Stimulated activated CD8-positive, alpha-beta memory T cell treated with anti-CD3 and anti-CD28 coated beads, Interleukin-4, amount 100 ng/mL, for 1 hour (primary cell): ENCODE measurements at places on chromosomes 12 and 14.

- DNase-seq = no peak
These were observed 72.9 kb upstream of the C14orf180 start for GRCh38 chr14:104506461-104507253.

- no peak for DNase-seq
These were observed 210.4 kb downstream of the KIF26A start for GRCh38 chr14:104348741-104349140.

GRCh38 chr12:94705676-94706075, 55.3 kb upstream of the TMCC3 start:
- no peak for DNase-seq

GRCh38 chr14:98146416-98146815, 1125.6 kb downstream of the BCL11B start:
- DNase-seq = no peak

DNA sequence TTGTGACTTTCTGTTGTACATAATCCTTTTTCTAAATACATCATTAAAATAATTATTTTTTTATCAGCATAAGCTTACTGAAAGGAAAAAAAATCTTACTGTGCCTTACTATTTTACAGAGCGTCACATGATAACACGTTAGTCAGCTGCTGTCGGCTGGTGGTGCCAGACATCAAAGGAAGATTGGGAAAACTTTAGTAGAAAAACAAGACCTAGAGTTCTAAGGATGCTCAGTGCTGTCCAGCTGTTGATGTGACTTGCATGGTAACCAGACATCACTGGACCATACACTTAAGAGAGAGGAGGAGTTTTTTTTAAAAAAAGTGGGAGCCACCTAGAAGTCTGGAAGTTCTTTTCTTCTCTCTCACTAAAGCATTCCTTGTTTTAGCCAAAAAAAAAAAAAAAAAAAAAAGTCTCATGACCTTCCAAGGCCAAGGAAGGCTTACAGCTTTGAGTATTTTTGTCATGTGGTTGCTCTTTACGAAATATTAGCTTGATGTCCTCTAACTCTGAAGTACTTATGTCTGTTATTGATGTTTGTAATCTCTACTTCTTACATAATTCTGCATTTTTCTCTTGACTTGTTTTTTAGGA, 4.5 kb downstream of the RASSF8 start:
- no peak for DNase-seq

GRCh38 chr14:61107869-61108493, 126.9 kb downstream of the SLC38A6 start:
- DNase-seq = no peak

- DNase-seq = no peak
These were observed 23.7 kb downstream of the SPRING1 start for GRCh38 chr12:116714175-116714574.

DNA sequence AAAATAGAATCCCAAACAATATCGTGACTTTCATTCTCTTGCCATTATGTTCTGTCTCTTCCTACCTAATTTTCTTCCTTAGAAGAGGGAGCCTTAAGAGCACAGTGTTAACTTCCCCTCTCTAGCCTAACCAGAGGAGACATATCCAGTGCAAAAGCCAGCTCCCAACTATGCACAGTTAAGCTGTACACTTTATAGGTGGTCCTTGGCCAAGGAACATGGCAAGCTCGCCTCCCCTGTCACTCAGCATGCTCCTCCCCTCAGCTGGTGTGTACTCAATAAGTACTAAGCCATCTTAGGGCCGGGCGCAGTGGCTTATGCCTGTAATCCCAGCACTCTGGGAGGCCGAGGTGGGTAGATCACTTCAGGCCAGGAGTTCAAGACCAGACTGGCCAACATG, 255.1 kb upstream of the TMPO start:
- no peak for DNase-seq

DNA sequence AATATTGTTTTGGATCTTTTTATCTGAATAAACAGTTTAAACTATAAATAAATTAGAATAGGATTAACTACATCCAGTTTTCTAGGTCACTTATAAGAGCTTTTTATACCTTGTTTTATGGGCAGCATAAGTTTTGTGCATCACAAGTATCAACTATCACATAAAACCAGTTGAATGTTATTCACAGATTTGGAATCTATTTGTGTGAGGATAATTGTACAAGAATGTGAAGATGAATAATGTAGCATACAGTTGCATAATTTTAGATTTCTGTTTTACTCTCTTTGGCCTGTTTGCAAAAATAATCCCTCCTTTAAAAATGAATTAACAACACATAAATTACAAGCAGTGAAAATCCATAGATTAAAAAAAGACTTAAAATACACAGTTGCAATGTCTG, 88.8 kb downstream of the SCFD1 start:
- DNase-seq = no peak

DNA sequence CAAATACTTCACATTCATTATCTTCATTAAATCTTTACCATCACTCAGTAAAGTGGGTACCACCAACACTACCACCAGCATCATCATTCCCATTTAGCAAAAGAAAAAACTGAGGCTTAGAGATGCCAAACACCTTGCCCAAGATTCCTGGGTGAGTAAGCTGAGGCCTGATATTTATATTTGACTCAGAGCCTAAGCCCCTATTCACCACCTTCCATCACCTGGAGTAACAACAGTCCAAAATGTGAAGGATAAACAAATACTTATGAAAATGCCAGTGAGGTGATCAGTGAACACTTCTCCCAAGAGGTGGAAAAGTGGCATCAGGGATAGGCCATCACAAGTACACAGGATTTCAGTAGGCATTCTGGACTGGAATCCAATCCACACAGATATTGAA, 3.7 kb downstream of the SLC38A1 start:
- no peak for DNase-seq

- DNase-seq = no peak
These were observed 69.2 kb downstream of the RASSF3 start for GRCh38 chr12:64679487-64680001.

DNA sequence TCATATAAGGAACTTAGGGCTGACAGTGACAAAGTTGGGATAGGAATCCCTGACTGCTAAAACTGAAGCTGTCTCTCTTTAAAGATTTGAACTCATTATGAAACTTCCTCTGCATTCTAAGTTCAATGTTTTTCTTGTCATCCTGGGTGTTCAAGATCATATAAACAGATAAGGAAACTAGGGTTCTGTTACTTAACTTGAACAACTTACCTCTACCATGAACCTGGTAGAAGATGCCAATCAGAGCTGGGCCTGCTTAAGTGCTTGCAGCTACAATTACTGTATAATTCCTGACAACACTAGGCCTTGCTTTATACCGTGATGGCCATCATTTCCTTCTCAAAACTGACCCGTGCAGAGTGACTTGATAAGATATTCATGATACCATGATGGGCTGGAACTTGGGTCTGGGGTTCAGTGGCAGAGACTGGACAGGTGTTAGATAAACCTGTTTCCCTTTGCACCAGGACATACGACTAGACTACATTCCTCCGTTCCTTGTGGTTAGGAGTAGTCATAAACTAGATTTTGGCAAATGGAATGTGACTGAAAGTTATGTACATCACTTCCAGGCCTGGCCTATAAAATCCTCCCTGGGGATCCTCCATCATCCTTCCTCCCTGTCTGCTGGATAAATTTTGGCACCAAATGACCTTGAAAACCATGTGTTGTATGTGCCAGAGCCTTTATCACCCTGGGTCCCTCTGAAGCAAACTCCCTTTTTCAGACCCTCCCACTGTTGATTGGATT, 172.2 kb upstream of the PRICKLE1 start:
- DNase-seq = no peak

- DNase-seq = no peak
These were observed 29.3 kb downstream of the CD9 start for GRCh38 chr12:6229224-6230218.

DNA sequence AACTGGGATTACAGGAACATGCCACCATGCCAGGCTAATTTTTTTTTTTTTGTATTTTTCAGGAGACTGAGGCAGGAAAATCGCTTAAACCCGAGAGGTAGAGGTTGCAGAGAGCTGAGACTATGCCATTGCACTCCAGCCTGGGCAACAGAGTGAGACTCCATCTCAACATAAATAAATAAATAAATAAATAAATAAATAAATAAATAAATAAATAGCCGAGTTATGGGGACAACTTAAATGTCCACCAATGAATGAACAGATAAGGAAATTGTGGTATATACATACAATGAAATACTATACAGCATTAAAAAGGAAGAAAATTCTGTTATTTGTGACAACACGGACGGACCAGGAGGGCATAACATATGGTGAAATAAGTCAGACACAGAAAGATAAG, 325.7 kb downstream of the NELL2 start:
- DNase-seq = no peak

DNA sequence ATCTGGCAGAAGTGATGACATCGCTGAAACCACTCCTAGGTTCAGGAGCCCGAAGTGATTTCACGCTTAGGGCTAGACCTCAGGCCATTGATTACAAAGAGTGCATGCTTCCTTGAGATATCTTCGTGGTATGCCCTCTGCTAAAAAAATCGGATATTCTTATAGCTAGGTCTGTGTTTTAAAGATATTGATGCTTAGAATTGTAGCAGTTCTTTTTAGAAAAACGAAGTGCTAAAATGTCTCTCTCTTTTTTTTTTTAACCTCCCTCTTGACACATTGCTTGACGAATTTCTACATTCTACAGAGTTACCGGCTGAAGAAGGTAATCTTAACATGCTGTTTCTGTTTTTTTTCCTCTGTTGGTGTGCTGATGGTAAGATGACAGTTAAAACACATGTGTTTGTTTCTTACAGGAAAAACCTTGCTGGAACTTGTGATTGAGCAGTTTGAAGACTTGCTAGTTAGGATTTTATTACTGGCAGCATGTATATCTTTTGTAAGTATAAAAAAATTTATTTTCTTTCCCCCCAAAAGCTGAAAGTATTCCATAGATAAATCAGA, 1.3 kb downstream of the ATP2A2 start:
- no peak for DNase-seq

DNA sequence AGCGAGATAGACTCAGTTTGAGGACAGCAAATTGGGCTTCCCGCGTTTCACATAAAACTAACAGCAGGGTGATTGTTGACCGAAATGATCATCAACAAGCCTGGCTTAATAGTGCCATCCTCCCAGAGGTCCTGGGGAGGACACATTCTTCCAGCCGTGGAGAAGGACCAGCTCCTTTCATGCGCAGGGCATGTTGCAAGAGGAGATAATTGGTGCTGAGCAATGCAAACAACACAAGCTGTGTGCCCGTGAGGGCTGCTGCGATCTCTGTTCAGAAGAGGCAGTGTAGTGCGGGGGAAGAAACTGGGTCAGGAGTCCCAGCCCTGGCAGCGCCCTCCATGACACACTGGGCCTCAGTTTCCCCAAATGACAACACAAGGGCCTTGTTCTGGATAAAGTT, 54.3 kb downstream of the CCDC85C start:
- DNase-seq = no peak

- DNase-seq = no peak
These were observed 542.4 kb downstream of the DIO2 start for GRCh38 chr14:79668951-79669350.

DNA sequence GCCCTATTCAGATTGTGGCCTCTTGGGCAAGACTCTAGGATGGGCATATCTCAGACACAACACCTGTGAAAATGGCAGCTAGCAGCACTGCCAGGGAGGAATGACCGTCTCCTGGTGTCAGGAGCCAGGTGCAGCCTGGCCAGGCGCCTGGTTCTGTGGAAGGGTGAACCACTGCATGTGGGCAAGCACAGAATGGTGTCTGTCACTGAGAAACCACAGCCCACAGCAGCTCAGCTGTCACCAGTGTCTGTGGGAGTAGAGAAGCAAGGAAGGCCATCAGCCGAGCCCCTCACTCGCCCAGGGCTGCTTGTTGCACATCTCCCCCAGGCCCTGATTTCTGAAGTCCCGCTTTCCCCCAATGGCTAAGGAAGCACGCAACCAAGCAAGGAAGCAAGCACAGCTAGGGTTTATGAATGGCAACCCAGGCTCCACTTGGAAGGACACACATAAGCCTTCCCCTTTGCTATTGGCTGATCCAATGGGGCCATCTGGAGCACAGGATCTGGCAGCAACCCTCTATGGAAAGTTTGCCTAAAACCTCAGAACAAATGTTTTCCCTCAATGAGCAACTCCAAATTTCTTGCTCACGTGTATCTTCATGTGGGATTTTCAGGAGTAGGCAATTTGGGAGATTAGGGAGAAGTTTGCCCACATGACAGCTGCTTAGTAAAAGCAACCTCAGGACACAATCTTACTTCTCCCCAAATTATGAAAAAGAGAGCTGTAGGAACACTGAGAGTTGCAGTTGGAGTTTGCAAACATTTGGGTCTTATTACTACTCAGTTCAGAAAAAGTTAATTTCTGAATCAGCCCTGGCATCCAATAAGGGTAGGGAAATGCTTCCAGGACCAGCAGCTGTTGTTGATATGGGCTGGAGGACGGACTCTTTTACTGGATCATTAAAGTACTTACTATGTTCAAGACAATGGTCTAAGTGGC, 44.7 kb downstream of the GPHB5 start:
- no peak for DNase-seq

- DNase-seq = no peak
These were observed 31.1 kb downstream of the CCDC177 start for GRCh38 chr14:69543341-69544115.

- no peak for DNase-seq
These were observed 24.1 kb downstream of the OR6S1 start for GRCh38 chr14:20617138-20618003.

DNA sequence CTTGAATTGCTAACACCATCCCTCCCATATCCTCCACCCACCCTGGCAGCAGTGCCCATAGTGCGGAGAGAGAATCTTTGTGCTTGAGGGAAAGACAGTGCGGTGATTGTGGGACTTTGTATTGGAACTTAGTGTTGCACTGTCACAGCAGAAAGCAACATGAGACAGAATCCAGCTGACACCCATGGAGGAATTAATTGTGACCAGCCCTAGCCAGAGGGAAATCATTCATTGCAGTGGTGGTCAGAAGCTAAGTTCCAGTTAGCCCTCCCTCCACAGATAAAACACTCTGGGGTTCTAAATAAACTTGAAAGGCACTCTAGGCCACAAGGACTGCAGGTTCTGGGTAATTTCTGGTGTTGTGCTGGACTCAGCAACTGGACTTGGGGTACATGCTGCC, 1002.6 kb downstream of the TMTC2 start:
- no peak for DNase-seq

DNA sequence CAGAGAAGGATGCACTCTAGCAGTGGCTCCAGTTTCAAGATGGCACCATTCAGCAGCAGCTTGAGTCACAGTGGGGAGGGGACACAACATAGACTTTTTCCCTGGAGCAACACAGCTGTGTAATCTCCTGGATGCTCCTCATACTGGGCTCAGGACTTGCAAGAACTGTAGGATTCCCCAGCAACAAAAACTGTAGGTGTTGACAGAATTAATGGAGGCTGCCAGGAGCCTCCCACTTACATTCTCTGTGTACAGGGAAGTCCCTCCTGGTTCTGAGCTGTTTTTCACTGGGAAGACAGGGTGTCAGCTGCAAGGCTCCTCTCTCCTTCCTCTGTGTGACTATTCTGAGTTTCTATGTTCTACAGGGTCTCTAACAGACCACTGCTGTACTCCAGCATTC, 217.9 kb downstream of the KIF21A start:
- DNase-seq = no peak
